ENCODE measurements at places on chromosomes 11 and 22. TPM values are rescaled to one million over a fixed set of nuclear protein-coding genes. Genes with fewer than 3 reads are reported as not detected.

The FAM83F gene
- total RNA-seq: 1.5 TPM

The TSGA10IP gene
- not detected for total RNA-seq

The TREH gene
- total RNA-seq: not detected

The TRIM34 gene
- total RNA-seq: 9.3 TPM

The SOX6 gene
- total RNA-seq: 0.36 TPM

DNA sequence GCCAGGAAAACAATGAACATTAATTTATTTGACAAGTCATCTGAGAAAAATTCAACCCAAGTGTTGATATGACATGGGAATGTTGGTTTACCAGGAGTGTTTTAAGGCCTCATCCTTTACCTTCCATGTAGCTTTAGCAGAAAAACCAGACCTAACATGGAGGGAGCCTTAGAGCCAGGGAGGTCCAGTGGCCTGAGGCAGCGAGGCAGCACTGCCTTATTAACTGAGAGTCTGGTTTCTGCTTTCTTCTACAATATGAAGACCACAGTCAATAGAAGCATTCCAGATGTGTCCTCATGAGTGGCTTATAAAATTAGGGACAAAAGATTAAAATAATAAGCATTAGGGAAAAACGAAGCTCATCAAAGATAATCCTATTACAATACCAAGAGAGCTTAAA lies 61.5 kb downstream of the DKK3 start:
- DNase-seq: no peak

DNA sequence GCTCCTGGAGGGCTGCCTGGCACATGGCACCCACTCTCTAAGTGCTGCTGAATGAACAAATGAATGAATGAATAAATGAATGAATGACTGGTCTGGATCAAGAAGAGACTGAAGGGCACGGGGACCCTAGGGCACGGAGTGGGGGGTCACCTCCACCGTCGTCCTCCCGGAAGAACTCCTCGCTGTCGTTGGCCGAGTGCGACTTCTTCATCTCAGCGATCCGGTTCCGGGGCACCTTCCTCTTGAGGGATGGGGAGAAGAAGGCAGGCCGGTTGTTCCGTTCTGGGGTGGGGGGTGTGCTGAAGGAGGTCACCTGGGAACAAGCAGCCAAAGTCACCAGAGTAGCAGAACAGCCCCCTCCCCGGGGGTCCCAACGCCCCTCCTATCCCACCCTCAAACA lies 36.0 kb downstream of the NUP50 start:
- no peak for DNase-seq

DNA sequence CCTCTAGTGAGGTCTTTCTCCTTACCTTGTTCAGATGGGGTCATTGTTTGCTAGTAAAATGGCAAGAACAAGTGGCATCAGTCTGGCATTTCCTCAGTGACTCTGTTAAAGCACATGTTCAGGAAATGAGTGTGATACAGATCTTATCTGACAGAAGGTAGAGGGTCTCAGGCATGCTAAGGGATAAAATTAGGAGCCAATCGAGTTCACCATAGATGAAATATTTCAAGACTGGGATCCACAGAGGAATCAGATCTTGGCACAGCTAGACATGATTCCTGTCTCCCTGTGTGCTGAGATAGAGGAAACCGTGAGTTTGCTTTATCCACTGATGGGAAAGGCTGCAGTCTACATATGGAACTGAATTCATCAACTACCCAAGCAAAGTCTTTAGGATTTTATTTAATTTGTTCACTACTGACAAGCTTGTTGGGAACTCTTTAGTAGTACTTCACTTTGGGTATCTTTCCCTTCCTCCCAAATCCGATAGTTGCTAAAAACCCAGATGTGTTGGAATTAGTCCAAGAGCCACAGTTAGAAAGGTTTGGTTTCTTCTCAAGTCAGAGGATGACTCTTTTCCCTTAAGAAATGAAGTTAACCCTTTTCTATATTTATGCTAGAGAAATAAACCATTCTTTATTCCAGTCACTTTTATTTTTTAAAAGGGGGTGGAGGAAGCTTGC lies 18.4 kb downstream of the FAM118B start:
- DNase-seq: no peak

DNA sequence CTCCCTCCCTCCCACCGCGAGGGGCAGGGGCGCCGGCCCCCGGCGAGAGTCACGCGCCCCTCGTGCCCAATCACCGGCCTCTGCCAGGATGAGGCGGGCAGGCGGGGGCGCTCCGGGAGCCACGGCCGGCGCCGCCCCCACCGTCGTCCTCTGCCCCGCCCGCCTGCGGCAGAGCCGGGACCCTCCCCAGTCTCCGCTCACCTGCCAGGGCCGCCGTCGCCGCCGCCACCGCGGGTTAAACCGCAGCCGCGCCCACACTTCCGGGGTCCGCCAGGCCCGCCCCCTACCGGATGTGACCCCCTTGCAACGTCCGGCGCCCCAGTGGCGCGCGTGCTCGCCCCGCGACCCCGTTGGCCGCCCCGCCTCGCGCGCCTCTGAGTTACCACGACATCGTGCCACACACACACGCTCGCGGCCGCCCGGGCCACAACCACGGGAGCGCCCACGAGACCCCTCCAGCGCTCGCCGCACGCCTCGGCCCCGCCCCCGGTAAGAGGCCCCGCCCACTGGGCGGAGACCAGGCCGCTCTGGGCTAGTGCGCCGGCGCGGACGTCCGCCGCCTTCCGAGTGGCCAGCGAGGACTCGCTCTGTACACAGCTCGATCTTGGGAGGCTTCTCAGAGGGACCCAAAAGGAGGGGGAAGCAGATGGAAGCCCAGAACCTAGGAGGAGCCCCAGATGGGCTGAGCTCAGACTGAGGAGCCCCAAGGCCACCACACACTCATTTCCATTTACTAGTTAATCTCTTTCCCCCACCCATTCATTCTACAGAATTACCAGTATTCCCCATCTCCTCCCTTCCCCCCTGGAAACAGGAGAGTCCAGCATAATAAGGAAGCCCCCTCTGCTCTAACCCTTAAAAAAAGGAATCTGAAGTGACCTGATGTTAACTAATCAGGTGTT lies at the start of gene VPS37C:
Gene VPS37C (minus strand): TSS at position 237 of the 902 bp plus-strand sequence. CDS start 22,597 bp downstream, outside the sequence.
- peak; percentile 94 for DNase-seq

GRCh38 chr11:19924716-19925115 lies 212.1 kb downstream of the NAV2 start:
- DNase-seq: no peak

- no peak for DNase-seq
Observed at GRCh38 chr11:116579031-116579653, 193.6 kb downstream of the BUD13 start.

DNA sequence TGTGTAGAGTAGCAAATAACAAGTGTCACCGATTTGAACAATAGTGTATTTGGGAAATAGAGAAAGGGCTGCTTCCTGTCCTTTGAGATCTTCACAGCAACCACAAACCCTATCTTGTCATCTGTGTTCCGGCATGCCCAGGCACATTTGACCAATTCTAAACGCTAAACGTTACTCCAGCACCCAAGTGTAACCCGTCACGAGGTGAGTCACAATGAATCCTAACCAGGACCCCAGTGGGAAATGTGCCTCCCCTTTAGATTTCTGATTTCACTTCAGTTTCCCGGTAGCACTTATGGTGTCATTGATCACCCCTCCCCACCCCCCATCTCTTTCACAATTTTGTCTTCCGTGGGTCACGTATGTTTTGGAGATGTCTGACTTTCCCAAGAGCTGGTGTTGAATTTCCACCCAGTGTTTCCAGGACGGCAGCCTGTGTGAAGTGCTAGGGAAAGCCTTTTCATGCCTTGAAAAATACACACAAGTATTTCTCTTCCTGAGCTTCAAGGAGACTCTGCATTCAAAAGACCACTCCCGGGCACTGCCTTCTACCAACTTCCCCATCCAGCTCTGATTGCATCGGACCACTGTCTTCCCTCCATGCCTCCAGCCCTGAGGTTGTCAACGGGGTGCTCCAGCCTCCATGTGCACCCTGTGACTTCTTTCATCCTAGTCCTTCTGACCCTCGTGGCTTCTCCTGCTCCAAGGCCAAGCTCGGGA lies 10.5 kb upstream of the C11orf24 start:
- peak; percentile 79 for DNase-seq

DNA sequence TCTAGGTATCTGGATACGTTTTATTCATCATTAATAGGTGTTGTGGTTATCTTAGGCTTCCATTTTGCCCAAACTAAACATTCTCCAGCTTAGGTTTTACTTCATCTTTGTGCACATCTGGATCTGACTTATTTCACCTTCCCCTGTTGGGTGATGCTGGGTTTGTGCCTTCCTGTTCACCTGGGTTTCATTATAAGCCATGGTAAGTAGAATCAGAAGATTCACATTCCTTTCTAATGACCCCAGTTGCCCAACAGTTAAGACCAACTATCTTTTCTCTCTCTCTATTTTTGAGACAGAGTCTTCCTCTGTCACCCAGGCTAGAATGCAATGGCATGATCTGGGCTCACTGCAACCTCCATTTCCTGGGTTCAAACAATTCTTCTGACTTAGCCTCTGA lies 44.6 kb downstream of the LMO2 start:
- DNase-seq: no peak

DNA sequence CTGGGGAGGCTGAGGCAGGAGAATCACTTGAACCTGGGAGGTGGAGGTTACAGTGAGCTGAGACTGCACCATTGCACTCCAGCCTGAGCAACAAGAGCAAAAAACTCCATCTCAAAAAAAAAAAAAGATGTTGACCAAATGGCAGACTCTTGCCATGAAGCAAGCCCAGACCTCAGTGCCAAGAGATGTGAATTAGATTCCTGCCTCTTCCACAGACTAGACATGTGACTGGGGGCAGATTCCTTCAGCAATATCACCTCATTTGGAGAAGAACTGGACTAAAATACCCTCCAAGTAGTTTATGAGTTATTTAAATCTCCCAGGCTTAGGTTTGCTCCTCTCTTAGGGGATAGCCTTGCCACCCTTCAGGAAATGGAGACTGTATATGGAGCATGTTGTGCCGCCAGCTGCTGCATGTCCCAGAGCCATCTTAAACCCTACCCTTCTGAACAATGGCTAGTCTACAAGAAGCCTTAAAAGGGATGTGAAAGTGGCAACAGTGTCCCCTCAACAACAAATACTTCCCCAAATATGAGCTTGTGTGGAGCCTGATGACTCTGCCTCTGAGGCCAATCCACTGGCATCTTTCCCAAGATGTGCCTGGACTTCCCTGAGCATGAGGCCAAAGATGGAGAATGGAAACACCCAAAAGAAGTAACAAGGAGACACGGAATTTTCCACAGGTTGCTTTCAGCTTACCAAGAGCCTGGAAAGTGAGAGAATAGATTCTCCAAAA lies 763 bp upstream of the MS4A7 start:
- DNase-seq: no peak

- no peak for DNase-seq
Observed at GRCh38 chr11:120256178-120256577, 16.2 kb downstream of the POU2F3 start.

DNA sequence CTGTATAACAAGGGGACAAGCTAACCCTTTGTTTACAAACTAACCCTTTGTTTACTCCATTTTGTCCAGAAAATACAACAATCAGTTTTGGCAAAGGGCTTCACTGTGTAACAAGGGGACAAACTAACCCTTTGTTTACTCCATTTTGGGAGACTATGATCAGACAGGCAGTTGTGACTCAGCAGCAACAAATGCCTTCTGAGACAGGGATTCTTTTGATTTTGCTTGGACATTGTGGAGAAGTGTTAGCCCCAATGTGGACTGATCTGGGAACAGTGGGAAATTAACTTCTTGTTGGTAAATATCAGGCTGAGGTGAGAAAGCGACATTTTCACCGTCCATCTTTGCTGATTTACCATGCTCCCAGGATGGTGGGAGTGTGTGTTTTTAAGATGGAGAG lies 983 bp downstream of the EHF start:
- no peak for DNase-seq

DNA sequence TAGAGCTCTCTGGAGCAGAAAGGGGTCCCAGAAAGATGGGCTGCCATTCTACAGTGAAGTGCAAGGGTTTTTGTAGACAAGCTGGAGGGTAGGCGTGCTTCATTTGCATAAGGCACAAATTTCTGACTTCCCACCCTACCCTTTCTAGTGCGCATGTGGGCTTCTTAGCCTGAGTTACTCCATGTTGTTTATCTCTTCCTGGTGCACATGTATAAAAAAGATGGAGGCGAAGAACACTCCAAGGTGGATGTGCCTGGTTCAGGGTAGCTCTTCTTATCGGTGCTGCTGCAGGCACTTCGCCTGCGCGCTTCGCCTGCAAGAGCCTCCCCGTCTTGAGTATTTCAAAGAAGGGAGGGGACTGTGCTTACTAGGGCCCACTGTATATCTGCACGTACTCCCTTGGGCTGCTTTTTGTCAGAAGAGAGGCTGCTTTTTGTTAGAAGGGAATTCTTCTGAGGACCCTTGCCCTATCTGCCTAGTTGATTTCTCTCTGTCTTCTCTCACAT lies 1047.3 kb upstream of the CNTN5 start:
- DNase-seq: no peak

DNA sequence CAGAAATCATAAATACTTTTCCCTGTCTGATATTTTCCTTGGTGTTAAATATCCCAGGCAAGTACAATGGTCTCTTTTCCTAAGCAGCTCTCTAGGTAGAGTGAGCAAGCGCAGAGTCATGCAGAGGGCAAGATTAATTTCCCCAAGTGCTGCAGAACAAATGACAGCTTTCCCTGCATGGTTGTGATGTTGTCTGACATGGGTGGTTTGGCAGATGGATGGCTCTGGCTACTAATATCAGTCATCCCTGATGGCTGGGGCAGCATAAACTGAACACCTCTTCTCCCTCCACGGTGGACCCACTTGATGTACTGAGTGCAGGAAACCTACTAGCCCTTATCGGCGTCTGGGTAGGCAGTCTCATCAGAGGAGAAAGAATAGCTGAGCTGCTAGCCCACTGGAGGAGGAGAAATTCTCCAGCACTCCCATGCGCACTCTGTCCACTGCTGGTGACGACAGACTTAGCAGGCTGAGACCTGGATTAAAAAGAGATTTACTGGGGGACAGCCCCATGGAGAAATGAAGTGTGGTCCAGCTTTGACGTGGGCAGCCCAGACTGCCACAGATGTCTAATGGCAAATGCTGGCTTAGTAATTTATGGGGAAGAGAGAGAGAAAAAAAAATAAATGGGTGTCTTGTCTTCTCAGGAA lies 202.9 kb downstream of the DBX1 start:
- DNase-seq: no peak

- DNase-seq: no peak
Observed at GRCh38 chr11:44512818-44513217, 52.6 kb upstream of the CD82 start.

- DNase-seq: peak; percentile 55
Observed at GRCh38 chr11:61683961-61684869, 4.0 kb downstream of the DAGLA start.

DNA sequence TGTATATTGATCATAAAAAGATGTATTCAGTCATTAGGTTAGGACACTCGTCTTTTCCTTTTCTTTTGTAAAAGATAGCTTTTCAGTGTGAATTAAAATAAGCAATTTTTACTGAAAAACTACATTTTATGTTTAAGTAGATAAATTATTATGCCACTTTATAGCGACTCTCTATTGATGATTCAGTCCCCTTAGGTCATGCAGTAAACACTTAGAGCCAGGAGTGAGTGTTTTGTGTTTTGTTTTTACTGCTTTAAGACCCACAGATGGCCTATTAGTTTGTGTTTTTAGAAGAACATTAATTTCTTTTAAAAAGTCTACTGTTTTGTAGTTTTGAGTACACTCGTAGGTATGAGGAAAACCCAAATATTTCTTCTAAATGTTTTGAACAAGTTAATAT lies 86.6 kb downstream of the YAP1 start:
- no peak for DNase-seq

Measured in activated CD8-positive, alpha-beta T cell treated with anti-CD3 and anti-CD28 coated beads for 36 hours (primary cell).